ENCODE measurements at places on chromosomes 16 and 17. TPM values are rescaled to one million over a fixed set of nuclear protein-coding genes. Genes with fewer than 3 reads are reported as not detected.
A peak's percentile ranks its signal among the peaks of the same experiment; 100 is the strongest.

DNA sequence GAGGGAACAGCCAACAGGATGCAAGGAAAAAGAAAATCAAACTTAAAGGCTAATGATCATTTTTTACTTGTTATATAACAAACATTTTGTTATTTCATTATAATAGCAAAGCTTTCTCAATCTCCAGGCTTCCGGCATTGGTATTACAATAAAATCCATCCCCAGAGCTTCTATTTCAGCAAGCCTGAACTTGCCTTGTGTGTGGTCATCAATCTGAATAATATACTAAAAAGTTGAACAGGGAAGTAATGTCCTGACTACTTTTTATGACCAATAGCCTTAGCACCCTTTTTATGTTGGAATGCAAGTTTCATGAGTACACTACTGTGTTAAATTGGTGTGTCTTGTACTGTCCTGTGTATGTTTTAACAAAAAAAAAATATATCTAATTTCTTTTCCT lies 27.1 kb upstream of the VWA3A start:
- no peak for DNase-seq

DNA sequence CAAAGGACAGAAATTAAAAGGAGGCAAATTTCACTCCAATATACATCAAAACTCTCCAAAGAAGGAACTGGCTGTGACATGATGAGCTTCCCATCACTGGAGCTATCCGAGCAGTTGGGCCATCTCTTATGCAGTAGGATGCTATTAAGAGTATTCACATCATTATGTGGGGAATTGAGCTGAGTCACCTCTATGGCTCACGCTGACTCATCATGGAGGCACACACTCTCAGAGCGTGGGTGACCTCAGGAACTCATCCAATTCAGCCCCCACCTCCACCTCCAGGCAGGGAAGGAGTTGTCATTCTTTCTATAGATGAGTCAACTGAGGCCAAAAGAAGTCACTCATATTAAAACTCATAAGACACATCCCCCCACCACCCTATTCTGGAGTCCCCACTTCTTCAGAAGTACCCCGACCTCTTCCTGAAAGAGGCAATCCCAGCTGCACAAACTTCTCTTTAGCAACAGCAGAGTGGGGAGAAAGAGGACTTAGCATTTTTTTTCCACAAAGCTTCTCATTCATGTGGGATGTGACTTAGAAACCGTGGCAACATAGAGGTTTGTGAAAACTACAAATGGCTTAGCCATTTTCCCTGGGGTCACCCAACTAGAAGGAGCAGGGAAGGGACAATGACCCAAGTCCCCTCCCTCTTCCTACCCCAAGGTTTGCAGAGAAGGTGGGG lies 32.5 kb downstream of the ABCC12 start:
- peak; percentile 83 for DNase-seq

GRCh38 chr17:17204635-17205231 lies 1.4 kb downstream of the PLD6 start:
- DNase-seq: no peak

Gene TBC1D16
- total RNA-seq: 29.1 TPM
